A549 (cell line): ENCODE measurements at places on chromosomes 6 and 20. TPM values are rescaled to one million over a fixed set of nuclear protein-coding genes. Genes with fewer than 3 reads are reported as not detected.
A peak's percentile ranks its signal among the peaks of the same experiment; 100 is the strongest.

- DNase-seq: no peak
Observed at GRCh38 chr6:143581835-143582480, 70.4 kb upstream of the FUCA2 start.

DNA sequence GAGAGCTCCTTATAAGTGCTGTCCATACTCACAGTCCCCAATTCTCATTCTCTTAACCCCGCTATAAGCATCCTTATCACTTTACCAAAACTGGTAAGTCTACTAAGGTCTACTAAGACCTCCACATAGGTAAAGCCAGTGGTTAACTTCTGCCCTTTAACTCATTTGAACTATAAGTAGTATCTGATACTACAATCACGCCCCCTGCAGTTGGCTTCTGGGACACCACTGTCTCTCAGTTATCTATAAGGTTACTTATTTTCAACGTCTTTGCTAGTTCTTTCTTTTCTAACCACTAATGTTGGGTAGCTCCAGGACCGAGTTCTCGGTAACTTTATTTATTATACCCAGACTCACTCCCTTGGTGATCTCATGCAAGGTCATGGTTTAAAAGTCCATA, 142.6 kb downstream of the ARHGAP18 start:
- DNase-seq: no peak

DNA sequence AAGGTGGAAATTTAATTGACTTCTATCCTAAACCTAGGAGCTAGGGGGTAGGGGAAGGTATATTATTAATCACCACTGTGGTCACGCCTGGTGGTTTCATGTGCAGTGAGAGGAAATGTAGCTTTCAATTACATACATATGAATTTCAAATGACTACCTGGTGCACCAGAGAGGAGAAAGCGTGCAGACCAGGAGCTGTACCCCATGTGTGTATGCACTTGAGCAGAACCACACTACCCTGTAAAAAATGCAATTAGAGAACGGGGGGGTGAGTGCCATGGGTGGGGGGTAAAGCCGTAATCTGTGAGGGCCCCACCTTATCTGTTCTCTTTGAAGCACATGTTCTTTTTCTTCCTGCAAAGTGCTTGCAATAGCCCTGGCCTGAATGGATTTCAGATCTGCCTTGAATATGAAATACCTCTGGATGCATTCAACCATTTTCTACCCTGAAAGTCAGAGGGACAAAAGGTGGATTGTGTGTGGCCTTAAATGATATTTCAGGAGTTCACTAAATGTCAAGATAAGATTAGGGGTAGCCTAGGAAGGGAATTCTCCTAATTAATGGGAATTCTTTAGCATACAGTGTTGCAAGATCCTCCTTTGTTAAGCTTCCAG, 30.9 kb upstream of the EDN3 start:
- DNase-seq: no peak

- no peak for DNase-seq
Observed at GRCh38 chr20:35823147-35823546, 51.3 kb downstream of the PHF20 start.

- DNase-seq: no peak
Observed at GRCh38 chr20:58938541-58938940, 42.5 kb upstream of the NELFCD start.

- DNase-seq: no peak
Observed at GRCh38 chr6:90387826-90388225, 91.2 kb upstream of the BACH2 start.

DNA sequence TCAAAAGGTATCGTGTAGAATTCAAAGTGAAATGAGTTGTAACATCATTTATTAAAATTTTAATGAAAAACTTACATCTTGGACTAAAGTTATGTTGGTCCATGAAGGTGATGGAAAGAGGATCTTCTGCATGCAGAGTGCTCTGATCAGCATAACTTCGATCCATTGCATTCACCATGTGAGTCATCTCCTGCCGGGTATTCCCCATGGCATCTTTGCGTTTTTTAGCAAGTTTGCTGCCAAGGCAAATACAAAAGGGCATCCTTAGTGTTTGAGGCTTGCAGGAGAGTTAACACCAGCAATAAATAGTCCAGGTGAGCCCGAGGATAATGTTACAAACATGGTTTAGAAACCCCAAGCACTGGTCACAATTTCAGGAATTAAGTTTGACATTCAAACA, 104.2 kb upstream of the THEMIS start:
- no peak for DNase-seq

DNA sequence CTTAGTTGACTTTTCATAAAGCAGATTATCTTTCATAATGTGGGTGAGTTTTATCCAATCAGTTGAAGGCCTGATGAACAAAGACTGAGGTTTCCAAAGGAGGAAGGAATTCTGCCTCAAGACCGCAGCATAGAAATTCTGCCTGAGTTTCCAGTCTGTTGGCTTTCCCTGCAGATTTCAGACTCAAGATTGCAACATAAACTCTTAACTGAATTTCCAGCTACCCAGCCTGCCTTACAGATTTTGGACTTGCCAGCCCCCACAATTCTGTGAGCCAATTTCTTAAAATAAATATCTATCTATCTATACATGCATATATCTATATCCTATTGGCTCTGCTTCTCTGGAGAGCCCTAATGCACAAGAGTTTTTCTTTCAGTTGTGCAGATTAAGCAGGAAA, 57.3 kb upstream of the SMLR1 start:
- DNase-seq: no peak

DNA sequence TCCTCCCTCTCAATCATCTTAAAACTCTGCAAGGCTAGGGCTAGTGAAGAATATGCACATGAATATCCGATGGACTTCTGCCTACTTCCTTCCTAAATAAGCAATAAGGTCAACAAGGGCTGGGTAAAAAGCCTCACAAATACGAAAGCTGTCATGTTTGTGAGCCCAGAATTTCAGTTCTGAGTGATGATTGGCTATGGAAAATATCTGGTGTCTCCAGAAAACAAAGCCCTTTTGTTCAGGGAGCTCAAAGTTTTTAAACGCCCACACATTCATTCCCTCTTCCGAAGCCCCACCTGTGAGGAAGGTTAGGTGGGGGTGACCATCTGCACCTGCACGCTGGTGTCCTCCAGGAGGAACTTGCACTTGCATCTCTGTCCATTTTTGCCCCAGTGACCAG, 126.9 kb upstream of the ARMC2 start:
- DNase-seq: no peak

FOXQ1 gene
- 3.1 to 3.6 TPM (median 3.6 TPM) in 3 replicates for polyA plus RNA-seq

DNA sequence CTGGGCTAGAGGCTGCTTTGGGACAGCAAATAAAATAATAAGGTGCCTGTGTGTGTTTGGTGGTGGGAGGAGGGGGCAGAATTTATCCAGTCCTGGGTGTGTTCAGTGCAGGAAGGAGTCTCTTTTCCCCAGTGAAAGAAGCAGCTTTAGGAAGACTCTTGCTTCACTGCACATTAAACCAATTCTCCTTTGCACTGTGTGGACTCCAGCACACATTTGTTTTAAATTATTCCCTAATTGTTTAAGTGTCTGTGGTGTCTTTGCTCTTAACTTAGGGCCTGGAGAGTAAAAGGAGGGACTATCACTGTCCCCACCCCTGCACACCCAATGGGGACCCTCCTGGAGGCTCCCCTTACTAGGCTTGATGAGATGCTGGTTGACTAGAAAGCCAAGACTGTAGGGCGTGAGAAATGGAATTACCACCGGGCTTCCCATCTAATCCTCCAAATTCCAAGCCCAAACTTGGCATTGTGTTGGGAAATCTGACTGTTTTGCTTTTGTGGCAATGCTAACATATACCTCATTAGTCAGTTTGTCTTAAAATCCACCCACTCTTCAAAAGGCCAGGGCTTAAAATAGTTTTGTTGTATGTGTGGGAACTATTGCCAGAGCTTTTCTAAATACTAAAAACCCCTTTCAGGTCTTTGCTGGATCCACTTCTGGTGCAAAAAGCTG, 13.5 kb upstream of the DAAM2 start:
- DNase-seq: no peak

DNA sequence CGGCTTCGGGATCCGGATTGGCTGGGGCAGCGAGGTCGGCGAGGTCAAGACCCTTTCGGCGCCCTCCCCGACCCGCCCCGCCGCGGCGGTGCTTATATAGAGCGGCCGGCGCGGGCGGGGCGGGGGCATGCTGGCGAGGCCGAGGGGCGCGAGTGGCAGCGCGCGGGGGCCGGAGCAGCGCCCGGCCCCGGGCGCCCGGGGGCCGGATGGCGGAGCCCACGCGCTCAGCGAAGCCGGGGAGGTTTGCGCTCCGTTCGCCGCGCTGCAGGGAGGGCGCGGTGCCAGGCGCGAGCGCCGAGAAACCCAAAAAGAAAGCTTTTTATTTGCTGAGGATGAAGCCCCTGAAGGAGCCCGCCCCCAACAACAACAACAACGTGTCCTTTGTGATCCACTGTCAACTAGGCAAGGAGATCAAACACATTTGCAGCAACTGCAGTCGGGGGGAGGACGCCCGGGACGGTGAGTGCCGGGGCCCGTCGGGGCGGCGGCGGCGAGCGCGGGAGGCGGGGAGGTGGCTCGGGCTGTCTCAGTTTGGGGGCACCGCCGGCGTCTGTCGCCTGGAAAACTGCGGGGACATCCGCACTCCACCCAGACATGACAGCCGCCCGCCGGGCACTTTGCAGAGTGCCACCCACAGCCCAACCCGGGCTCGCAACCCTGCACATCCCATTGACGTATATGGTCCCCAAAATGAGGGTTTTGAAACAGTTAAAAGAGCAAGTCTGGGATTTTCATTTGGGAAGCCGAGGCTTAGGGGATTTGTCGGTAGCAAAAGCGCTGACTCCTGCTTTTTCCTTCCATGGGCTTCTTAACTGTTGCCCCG, 297.3 kb downstream of the PHACTR1 start:
- no peak for DNase-seq

DNA sequence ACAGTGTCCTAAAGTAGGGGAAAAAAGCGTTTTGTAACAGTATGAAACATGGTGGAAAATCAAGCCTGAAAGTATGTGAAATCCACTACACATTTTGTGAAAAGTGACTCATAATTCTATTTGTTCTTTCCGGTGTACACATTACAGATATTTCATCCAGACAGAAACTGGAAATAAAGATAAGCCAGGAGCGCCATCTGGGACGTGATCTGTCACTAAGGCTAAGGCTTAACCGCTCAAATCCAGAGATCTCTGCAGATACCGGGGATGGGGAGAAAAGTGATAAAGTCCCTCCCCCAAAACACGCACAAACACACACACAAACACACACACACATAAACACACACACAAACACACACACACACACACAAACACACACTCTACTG, 26.6 kb upstream of the SRSF6 start:
- DNase-seq: no peak

HSPA1L gene
- polyA plus RNA-seq: 1.2 to 1.7 TPM (median 1.4 TPM) in 3 replicates

DNA sequence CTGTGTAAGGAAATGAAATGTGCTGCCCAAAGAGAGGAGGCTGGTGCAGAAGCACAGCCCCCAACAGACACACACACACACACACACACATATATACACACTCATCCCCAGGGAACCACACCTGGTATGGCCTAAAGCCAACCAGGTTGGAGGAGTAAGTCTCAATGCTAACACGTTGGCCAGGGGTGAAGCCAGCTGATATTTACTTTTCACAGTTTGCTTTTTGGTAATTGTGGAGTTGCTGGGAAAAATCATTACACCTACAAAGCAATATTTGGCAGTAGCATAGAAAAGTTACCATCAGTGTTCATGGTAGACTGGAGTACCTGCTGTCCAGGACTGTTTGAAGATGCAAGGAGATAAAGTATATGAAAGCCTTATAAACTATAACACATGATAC, 50.3 kb upstream of the NAA20 start:
- DNase-seq: no peak

GRCh38 chr20:40319741-40320516, 369.1 kb downstream of the MAFB start:
- no peak for DNase-seq

GRCh38 chr20:58807801-58808200, 42.9 kb downstream of the GNAS-AS1 start:
- DNase-seq: no peak

DNA sequence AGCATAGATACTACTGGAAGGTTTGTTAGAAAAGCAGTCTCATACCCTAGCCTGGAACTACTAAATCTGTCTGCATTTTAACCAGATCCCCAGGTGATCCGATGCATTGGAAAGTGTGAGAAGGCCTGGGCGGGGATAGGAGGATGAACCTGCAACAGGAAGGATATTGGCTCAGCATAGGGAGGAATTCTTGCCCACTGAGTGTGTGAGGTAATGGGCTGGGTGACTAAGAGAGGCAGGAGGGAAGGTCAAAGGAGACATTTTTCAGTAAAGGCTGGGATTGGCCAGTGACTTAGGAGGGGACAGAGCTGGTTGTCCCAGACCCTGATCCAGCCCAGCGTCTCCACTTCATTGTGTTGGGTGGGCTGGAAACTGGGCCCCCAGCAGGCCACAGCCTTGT, 191.0 kb upstream of the LRFN2 start:
- DNase-seq: no peak

DNA sequence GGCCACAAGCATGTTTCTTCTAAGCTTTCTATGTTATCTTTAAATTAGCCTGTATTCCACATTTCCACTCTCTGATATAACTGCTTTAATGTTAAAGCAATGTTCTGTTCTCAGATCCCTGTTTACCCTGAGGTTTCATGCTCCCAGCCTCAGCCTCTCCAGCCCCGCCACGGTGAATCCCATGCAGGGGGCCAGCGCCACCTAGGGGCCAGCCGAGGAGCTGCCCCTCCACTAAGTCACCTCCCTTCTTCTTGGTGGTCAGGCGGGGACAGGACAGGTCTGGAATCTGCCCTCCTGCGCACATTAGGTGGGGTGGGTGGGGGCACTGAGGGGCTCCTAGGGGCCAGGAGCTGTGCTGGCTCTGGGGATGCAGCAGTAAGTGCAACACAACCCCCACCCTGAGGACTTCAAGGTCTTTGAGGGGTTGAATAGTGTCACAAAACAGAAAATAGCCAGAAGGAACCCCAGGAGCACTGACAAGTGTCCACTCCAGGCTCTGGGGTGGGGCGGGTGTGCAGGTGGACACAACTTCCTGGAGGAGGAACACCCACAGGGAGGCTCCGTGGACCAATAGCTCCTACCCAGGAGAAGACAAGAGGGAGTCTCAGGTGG, 61.6 kb downstream of the RAB44 start:
- peak; percentile 82 for DNase-seq

DNA sequence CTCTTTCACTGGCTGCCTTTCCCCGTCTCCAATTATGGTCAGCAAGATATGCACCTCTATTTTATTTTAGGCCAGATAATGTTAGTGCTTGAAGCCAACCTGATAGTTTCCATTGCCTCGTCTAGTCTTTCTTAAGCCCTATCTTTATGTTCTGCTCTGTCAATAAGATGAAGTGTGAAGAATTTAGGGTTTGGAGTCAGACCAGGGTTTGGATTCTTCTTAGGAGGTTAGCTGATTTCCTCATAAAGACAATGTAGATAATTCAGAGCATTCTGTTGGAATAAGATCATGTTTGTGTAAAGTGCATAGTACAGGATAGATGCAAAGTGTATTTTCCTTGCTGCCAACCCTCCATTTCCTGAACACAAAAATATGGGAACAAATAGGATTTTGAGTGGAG, 43.8 kb downstream of the PKIB start:
- no peak for DNase-seq

FBXO5 gene
- polyA plus RNA-seq: 14.3 to 17.2 TPM (median 15.5 TPM) in 3 replicates
